ENCODE measurements at places on chromosomes 1 and 21.

DNA sequence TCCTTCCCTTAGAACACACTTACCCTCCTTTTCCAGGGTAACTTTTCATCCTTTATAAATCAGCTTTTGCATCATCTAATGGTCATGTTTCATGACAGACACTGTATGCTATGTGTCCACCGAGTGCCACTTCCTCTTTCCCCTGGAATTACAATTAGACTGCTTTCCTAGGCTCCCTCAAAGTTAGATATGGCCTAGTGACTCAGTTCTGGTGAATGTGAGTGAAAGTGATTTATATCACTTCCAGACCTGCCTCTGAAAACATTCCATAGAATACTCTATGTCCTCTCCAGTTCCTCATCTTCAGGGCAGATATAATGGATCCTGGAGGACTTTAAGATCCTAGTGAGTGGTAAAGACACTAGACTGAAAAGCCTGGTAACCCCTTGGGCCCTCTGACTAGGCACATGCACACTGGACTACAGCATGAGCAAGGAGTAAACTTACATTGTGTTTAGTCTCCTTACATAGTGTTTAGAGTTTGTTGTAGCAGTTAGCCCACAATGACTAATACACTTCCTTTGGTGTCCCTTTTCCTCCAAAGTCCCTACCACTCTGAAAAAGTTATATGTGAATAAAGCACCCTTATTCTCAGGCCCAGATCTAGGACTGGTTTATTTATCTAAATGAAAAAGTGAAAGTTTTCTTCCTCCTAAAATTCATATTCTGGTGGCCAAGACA lies 59.3 kb downstream of the GPR88 start:
- peak; percentile 98 for DNase-seq

DNA sequence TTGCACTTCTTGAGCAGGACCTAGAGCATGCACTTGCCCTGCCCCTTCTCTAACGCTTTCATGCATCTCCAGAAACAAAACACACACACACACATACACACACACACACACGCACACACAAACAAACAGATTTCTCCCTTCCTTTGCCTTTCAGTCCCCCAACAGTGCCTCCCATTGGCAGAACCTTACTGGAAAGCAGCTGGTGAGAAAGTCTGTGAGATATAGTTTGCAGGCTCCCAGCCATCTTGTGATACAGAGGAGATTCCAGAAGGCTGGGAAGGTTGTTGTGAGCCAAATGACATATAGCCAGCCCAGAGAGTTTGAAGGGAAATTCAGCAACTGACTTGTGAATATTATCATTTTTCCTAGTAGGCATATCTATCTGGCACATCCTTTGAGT lies 35.9 kb upstream of the ZRANB2 start:
- DNase-seq: no peak

GRCh38 chr1:26787706-26788514 lies at the start of gene PIGV:
Gene PIGV (plus strand): TSS chr1:26787950. CDS start chr1:26790816, 2,866 bp downstream.
- DNase-seq: peak; percentile 78

GRCh38 chr1:150221552-150221951 lies 14.4 kb downstream of the ANP32E start:
- no peak for DNase-seq

- DNase-seq: no peak
Measured at GRCh38 chr1:53450225-53450624, 9.0 kb upstream of the DMRTB1 start.

DNA sequence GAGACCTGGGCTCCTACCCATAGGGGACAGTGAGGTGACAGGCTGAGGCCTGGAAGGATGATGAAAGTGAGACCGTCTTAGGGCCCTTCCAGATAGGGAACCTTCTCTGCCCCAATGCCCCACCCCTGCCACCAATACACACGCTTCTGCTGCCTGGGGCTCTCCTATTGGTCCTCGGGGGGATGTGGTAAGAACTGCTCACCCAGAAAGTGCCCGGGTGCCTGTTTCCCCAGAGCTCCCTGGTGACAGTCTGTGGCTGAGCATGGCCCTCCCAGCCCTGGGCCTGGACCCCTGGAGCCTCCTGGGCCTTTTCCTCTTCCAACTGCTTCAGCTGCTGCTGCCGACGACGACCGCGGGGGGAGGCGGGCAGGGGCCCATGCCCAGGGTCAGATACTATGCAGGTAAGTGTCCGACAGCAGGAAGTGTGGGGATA lies 948 bp downstream of the SEMA4A start:
- DNase-seq: no peak

- DNase-seq: peak; percentile 0
Measured at GRCh38 chr1:4375812-4376211, 278.6 kb upstream of the AJAP1 start.

DNA sequence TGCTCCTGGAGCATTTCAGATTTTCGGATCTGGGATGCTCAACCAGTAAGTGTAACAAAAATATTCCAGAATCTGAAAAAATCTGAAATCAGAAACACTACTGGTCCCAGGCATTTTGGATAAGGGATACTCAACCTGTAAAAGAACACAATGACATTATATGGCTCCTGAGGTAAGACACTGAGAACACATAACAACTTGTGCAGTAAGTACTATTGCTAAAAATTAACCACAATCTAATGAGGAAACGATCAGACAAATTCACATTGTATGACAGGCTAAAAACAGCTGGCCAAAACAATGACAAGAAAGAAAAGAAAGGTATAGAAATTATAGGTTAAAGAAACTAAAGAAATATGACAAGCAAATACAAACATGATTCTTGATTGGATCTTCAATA lies 54.9 kb downstream of the LTN1 start:
- DNase-seq: no peak

DNA sequence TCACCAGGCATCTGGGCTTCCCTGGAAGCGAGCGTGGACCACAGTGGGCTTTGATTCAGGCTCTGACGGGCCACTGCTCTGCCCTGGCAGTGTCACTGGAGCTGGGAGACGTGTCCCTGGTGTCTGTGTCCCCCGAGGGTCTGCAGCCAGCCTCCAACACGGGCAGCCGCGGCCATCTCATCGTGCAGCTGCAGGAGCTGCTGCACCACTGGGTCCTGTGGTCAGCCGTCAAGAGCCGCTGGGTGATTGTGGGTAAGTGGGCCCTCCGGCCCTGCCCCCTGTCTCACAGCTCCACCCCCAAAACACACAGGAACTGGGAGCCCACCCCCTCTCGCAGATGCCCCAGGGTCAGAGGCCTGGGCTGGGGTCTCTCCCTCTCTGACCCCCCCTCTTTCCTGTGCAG lies 40.7 kb downstream of the DISP3 start:
- DNase-seq: no peak

DNA sequence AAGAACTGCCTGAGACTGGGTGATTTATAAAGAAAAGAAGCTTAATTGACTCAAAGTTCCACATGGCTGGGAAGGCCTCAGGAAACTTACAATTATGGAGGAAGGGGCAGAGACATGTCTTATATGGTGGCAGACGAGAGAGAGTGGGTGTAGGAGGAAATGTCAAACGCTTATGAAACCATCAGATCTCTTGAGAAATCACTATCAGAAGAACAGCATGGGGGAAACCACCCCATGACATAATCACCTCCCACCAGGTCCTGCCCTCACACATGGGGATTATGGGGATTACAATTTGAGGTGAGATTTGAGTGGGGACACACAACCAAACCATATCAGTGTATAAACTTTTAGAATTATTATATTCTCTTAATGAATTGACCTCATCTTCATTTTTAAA lies 335.9 kb upstream of the DPYD start:
- no peak for DNase-seq
